ENCODE measurements at places on chromosomes 1 and 21.

GRCh38 chr1:110258734-110259133 is 48.6 kb downstream of the KCNC4 start:
- no peak for DNase-seq

DNA sequence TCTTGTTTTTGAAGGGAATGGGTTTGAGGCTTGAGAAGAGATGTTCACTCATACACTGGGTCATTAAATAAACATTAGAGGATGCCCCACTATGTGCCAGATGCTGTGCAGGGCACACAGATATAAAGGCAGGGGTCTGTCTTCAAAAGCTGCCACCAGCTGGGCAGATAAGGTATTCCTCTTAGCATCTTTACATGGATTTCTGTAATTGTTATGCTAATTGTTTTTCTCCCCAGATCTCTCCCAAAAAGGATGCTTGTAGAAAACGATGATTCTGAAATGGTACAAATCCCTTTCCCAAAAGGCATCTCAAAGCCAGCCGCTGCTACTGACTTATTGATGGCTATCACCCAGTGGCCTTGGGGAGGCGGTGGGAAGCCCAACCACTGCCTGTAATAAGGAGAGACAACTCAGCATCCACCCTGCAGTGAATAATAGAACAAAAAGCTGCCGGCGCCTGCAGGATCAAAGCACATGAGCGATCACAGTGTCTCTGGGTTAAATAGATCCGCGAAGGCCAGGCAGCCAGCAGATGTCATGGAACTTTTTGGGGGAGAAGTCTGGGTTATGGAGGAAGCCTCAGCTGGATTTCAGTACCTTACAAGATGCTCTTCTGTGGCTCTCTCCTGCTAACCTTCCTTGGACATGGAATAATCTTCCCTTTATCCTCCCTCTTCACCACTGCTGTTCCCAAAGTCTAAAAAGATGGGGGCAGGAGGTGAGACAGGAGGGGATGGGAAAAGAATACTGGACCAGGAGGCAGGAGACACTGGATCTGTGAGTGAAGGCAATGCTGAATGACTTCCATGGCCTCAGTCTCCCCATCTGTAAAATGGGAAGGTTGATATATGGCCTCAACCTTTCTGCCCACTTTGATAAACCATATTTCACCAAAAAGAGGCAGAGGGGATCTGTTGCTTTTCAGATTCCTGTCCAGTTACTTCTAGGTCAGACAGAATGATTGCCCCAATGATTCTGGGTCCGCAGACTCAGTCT is 54.8 kb upstream of the CD34 start:
- DNase-seq: no peak

- DNase-seq: no peak
These were observed 59.7 kb downstream of the MRPL37 start for GRCh38 chr1:54259546-54260140.

GRCh38 chr1:161792740-161793139 is 26.6 kb downstream of the ATF6 start:
- DNase-seq: no peak

DNA sequence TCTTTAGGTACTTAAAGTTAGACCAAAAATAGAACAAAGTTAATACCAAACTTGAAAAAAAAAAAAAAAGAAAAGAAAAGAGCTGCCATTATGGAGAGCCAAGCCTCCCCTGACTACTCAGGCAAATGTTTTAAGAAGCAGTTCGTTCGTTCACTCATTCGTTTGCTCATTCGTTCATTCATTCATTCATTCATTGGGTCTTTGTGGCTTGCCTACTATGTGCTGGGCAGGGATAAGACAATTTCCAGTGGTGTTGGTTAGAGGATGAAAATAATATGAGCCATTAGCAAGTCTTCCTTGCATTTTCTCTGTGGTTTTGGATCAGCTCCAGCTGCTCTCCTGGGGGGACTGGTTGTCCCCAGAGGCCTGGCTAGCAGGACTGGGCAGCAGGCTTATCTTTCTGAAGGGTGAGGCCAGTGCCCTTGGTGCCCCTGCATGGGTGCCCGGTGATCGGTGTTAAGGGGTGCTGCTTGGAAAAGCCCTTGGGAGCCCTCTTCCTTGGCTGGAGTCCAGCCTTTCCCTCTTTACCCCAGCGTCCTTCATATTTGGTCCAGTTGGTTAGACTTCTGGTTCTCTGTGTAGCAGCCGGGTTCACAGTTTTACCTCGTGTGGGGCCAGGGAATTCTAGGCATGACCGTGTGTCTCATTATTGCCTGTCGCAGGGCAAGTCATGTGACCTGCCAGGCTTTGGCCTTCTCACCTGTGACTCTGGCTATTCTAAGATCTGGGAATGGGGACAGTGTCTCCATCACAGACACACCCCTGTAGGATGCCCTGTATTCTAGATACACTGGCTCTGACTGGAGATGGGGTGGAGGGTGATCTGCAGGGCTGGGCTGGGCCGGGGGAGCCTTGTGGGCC is 32.8 kb downstream of the LHX4 start:
- DNase-seq: no peak

DNA sequence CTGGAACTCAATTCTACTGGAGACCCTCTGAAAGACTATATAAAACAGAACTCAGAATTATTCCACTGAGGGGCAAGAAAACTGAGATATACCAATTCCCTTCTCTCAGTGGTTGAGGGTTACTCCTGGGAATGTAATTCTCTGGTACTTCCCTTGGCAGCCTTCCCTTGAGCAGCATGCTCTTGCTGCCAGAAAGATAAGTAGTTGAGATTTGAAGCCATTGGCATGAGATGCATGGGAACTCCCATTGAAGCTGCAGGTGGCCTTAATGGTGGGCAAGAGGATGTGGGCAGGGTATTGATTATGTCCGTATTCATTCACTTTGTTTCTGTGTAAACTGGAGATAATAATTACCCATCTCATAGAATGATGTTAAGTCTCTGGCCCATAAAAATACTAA is 28.6 kb upstream of the C1orf185 start:
- DNase-seq: no peak

GRCh38 chr1:8014381-8014988 is 11.6 kb downstream of the ERRFI1 start:
- DNase-seq: no peak

- peak; percentile 35 for DNase-seq
These were observed 2.4 kb downstream of the DMRTA2 start for GRCh38 chr1:50420689-50421365.

GRCh38 chr1:24071941-24072340 is 40.0 kb downstream of the MYOM3 start:
- DNase-seq: no peak

- no peak for DNase-seq
These were observed 236.2 kb upstream of the NRIP1 start for GRCh38 chr21:15301014-15301413.

DNA sequence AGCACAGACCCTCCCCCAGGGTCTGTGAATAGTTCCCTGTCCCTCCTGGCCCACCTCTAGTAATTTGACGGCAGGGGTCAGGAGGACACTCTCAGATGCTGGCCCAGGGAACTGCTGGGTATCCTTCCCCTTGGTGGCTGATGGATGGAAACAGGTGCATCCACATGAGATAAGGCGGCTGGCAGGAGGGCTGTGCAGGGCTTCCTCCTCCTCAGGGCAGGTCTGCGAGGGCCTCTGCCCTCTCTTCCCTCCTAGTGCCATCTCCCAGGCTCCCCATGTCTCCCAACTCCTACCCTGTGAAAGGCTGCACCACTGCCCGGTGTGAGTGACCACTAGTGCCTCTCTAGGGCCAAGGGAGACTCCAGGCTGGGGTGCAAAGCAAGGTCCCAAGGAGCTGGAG is 123.9 kb downstream of the GLIS1 start:
- no peak for DNase-seq

DNA sequence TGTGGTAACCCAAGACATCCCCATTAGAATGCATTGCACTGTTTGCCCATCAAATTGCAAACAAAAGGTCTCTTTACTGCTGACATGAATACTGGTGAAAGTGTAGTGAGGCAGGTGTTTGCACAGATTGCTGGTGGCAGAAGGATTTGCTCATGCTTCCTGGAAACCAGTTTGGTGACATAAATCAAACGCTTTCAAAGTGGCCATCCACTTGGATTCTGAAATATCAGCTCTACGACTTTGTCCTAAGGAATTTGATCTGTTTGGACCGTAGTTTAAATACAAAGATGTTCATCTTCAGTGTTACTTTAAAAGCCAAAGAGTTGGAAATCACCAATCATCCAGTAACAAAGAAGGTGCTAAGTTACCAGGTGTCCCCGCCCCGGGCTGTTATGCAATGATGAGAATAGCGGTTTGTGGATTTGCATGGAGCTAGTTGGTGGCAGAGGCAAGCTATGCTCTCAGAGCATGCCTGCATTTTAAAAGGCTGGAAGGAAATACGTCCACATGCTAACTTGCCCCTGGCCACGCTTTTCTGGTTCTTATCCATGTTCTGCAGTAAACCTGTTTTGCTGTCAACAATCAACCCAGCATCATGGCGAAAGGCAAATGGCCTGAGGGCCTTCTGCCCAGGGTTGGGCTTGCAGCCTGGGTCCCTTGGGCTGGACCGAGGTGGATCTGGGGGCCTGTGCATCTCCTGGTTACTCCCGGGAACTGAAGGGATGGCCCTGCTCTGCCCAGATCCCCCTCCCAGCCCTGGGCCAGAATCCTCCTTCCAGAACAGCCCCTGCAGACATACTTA is 49.2 kb downstream of the UMODL1 start:
- DNase-seq: peak; percentile 41

GRCh38 chr21:15308333-15308732 is 243.5 kb upstream of the NRIP1 start:
- DNase-seq: no peak

GRCh38 chr1:229117664-229118300 is 153.1 kb upstream of the RAB4A start:
- peak; percentile 94 for DNase-seq

All from kidney (tissue), 22 donors.